ENCODE measurements at places on chromosomes 6 and 20.

DNA sequence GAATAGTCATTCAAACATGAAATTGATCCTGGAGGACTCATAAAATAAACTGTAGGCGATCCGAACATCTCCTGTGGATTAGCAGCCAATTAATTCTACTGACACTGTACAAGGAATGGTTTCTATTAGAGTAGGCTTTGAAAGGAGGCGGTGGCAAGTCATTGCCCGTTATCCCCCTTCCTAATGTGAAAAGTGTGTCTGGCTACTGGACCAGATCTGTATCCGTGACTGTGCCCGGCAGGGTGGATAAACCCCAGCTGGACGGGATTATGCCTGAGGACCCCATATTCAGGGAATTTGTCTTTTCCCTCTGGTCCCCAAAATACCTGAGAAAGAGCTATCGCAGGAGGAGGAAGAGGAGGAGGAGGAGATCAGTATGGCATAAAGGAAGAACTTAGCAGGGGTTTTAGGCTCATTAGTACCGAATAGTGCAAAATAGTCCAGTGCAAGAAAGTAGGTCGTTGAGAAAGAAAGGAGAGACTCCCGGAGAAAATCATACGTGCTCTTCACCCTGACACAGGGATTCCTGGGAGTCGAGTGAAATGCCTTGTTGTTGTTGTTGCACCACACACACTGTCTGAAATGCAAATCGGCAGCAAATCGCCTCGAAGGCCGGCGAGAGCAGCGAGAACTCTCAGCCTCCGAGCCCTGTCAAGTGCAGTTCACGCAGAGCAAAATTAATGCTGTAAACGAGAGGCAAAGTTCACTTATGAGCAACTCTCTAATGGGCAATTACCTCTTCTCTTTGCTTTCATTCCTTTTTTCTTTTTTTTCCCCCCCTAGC is 178.9 kb upstream of the ARID1B start:
- no peak for DNase-seq

DNA sequence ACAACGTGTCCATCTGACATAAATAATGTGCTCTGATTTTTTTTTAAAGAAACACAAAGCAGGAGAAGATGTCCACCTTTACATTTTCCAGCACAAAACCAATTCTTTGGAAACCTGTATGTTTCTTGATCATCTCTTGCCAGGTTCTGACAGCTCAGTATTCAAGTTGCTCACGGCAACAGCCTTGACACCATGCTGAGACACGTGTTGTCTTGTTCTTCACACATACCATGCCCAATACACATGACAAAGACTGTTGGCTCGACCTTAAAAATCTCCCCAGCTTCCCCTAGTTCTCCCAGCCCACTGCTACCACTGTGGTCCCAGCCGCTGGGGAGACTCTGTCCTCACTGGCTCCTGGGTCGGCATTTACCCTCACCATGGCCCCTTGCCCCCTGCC is 518.9 kb downstream of the PREX1 start:
- DNase-seq: no peak

DNA sequence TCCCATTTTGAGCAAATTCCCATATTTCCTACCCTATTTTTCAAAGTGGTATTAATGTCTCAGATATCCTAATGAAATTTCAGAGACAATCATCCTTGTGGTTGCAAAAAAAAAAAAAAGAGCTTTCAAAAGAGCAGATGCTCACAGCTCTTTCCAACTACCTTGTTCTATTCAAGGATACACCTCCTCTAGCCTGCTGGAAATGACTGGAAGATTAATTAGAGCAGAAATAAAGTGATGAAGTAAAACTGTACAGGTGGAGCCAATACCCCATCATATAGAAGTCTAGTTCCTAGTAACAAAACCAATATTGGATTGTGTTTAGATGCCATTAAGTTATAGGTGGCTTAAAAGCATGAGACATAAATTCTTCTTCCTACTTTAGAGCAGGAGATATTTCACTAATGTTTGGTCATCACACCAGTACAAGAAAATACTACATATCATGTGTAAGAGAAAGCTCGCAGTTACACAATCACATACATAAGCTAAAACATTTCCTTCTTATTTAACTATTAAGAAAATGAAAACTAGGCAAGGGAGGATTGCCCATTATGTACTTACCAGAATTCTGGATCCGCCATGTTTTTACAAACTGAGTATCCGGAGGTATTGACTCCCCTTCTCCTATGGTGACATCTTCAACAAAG is 42.4 kb downstream of the ILRUN start:
- no peak for DNase-seq

GRCh38 chr6:106106276-106107042 is 20.3 kb downstream of the PRDM1 start:
- DNase-seq: no peak

GRCh38 chr6:74997646-74998045 is 208.2 kb downstream of the COL12A1 start:
- no peak for DNase-seq

Data from omental fat pad (tissue), 4 donors.